Osteocyte (in vitro differentiated cells): ENCODE measurements at places on chromosomes 2 and 18. TPM values are rescaled to one million over a fixed set of nuclear protein-coding genes. Genes with fewer than 3 reads are reported as not detected.

Gene ADD2
- not detected in 2 replicates for total RNA-seq

Gene KCNG2
- total RNA-seq: not detected in 2 replicates

- no peak for DNase-seq
Observed at GRCh38 chr18:74477771-74478170, 18.4 kb upstream of the CNDP2 start.

GRCh38 chr18:13239171-13239956 lies 20.8 kb downstream of the LDLRAD4 start:
- DNase-seq: peak; percentile 77

GRCh38 chr2:120600335-120600734 lies 135.3 kb upstream of the GLI2 start:
- no peak for DNase-seq

- DNase-seq: peak; percentile 66
Observed at GRCh38 chr2:23436346-23437098, 51.5 kb downstream of the KLHL29 start.

- no peak for DNase-seq
Observed at GRCh38 chr18:51342815-51343214, 145.3 kb upstream of the MEX3C start.
